ENCODE measurements at places on chromosomes 6 and 20.

- DNase-seq, result no peak
Observed at GRCh38 chr6:145548933-145549648, 186.2 kb downstream of the EPM2A start.

DNA sequence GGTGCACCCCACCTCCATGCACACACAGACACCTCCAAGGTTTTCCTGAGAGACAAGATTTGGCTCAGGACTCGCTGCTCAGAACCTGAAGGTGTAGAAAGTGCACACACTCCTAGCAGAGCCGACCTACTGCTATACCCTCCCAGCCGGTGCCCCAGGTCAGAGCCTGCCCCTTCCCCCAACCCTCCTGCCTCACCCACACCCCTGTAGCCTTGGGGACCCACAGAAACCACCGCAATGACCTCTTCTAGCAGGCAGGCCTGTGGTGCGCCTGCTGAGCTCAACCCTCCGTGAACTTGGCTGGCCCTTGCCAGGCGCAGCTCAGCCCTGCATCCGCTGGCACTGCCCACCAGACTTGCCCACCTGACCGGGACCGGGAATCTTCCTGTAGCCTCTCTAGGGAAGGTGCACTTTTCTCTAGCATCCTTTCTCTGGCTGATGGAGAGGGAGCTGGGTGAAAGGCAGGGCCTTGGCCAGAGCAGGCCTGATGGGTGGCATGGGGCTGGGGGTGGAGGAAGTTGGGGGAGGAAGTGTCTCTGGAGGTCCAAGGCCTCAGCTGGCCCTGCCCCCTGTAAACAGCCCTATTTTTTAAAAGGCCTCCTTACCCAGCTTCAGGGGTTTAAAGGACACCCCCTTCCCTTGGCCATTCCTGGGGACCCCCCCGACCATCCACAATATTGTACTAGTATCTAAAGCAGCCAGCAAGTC, 36.9 kb upstream of the SLCO4A1 start:
- DNase-seq, result no peak

DNA sequence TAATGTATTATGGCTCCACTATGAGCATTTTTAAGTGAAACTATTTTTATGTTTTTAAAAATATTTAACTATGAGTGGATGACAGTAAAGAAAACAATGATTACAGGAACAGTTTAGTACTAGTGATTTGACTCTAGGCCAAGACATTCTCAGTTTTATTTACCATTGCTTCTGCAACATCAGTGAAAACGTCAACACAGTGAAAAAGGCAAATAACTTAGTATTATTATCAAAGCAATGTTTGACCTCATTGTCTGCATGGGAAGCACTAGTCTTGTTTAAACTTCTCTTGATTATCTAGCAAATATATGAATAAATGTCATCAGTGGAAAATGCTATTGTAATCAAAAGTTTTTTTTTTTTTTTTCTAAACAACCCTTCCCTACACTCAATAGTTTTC, 165.0 kb downstream of the HTR1B start:
- DNase-seq, result no peak

- DNase-seq, result no peak
Observed at GRCh38 chr6:113997116-113997515, 26.2 kb upstream of the HDAC2 start.

DNA sequence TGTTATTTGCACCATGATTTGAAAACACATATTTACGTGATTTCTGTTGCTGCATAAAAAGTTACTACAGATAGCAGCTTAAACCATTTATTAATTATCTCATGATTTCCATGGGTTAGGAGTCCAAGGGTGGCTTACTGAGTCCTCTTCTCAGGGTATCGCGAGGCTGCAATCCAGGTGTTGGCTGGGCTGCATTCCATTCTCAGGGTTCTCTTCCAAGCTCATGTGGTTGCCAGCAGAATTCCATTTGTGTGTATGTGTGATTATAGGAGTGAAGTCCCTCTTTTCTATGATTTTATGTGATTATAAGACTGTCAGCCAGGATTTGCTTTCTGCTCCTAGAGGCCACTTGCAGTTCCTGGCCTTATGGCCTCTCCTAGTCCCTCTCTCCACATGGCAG, 135.1 kb downstream of the FAM83B start:
- no peak for DNase-seq

All from urinary bladder (tissue), 4 donors.